Fibroblast of skin of abdomen (primary cell): ENCODE measurements at places on chromosomes 2 and 18.
A peak's percentile ranks its signal among the peaks of the same experiment; 100 is the strongest.

GRCh38 chr2:17442334-17442733 lies 75.9 kb downstream of the RAD51AP2 start:
- DNase-seq: peak; percentile 39

- peak; percentile 87 for DNase-seq
These were observed 38.8 kb downstream of the LIMS1 start for GRCh38 chr2:108573061-108573460.

GRCh38 chr2:25980076-25980887 lies 2.0 kb downstream of the KIF3C start:
- DNase-seq: no peak

DNA sequence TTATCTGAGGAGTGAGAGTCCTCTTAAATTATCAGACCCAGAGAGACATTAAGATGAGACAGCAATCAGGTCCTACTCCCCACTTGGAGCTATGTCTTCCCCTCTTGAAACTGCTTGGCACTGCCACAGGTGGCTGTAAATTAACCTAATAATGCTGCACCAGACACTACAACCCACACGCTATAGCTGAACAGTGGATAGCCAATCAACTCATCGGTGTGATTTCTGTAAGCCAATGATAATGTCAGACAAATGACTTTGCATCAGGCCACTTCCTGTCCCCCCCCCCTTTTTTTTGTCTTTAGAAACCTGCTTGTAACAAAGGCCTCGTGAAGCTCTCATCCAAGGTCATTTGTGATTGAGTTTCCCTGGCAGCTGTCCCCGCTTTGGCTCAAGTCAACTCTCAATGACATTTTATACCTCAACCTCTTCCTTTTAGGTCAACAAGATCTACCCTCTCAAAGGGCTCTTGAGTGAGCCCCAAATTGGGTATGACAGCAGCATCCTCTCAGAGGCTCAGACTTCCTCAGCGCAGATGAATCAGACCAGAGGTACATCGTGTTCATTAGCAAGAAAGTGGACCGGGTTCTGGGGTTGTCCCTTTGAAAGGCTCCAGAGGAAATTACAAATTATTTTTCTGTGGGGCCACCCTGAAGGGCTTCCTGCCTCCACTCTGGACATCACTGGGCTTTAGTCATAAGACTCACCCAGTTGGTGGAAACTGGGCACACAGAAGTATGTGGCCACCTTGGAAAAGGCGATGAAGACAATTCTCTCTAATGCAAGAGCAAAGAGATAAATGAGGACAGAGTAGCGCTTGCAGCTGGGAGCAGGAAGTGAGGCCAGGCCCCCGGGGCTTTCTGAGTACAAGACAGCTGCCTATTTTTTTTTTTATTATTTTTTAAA lies 73.6 kb downstream of the COPS8 start:
- no peak for DNase-seq

DNA sequence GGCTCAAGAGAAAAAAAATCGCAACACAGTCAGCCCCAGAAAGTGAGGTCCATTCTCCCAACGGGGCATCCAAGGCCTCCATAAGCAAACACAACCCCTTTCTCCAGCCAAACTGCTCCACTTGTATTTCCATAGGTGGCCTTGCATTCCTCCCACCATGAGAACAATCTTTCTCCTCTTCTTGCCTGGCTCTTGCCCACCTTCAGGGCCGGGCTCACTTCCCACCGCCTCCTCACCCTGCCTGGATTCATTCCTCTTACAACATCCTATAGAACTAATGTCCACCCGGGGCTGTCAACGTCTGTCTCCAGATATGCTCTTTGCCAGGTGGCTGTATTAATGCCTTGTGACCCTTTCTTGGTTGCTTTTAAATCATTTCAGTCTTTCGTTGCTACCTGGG lies 124.5 kb downstream of the SMAD7 start:
- no peak for DNase-seq

GRCh38 chr2:86021396-86022378 lies 84.0 kb downstream of the POLR1A start:
- no peak for DNase-seq

DNA sequence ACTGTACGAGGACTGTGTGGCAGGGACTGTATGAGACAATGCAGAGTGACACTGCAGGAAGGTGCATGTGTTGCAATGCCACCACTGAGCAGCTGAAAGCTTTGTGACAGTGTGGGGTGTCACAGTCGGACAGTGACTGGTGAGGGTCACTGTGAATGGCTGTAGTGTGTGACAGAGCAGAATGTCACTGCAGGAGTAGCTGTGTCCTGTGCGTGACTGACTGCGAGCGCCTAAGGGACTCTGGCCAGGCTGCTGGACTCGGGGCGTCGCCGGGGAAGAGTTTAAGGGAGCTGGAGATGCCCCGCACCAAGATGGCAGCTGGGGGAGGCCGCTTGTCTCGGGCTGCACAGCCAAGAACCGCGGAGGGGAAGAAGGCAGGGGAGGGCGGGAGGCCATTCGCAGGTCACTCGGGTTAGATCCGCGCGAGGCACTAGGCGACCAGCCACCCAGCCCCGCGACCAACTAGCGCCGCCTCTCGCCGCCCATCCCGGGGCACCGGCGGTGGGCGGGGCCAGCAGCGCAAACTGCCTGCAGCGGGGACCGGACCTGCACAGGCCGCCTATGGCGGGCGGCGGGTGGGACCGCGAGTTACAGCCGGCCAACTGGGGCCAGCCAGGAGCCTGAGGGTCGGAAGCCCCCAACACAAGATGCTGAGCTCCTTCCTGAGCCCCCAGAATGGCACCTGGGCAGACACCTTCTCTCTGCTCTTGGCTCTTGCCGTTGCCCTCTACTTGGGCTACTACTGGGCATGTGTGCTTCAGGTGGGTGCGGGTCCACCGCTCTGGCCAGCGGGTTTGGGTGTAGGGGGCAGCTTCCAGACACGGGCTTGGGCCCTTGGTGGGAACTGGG lies at the start of gene ABHD1:
ABHD1 (plus strand) TSS at position 514 of the 849 bp plus-strand sequence; CDS start at position 648, 134 bp downstream.
- no peak for DNase-seq

DNA sequence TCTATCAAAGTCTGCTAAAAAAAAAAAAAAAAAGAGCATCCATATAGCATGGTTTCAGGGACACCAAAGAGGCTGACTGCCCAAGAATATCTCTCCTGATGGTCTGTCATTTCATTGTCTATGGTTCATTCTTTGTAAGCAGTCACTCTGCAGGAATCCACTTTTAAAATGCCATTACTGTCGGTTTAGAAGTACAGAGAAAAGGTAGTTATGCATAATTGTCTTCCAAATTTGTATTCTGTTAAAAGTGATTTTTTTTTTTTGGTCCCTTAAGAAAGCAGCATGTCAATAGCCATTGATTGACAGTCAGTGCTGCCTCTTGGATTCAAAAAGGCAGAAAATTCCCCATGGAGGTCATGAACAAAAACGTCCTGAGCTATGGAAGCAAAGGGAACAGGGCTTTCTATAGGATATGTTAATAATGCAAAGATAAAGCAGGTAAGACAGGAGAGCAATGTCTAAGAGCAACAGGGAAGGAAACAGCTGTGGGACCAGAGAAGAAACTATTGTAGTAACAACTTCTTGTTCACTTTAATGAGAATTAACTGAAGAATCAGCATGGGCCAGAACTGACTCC lies 245.8 kb downstream of the TMX3 start:
- no peak for DNase-seq
